ENCODE measurements at places on chromosomes 7 and 10.
A peak's percentile ranks its signal among the peaks of the same experiment; 100 is the strongest.

DNA sequence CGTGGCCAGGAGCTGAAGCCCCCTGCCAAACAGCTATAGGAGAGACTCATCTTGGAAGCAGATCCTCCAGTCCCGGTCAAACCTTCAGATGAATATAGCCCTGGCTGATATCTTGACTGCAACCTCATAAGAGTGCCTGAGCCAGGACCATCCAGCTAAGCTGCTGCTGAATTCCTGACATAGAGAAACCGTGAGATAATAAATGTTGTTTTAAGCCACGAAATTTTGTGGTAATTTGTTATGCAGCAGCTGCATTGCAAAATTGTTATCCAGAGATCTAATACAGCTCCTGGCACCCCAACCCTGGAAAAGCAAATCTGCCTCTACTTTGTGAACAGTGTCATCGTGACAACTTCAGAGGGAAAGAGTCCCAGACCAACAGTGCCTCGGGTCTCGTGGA lies 119.9 kb downstream of the CREB5 start:
- no peak for DNase-seq

DNA sequence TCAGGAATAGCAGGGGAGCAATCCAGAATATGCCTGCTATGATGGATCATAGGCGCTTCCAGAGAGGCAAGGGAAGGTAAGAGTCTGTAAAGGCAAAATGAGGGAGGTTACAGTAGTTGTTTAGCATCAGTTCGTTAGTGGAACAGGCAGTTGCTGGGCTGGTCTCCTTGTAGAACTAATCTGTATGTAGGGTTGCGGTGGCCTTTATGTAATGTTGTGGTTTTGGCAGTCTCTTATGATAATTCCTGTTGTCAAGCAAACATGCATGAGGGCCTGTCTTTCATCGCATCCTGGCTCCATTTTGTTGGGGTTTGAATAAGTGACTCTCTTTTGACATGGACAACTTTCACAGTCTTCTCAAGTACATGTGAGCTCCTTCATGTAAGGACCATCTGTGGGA lies 427.8 kb upstream of the LRGUK start:
- peak; percentile 27 for DNase-seq

DNA sequence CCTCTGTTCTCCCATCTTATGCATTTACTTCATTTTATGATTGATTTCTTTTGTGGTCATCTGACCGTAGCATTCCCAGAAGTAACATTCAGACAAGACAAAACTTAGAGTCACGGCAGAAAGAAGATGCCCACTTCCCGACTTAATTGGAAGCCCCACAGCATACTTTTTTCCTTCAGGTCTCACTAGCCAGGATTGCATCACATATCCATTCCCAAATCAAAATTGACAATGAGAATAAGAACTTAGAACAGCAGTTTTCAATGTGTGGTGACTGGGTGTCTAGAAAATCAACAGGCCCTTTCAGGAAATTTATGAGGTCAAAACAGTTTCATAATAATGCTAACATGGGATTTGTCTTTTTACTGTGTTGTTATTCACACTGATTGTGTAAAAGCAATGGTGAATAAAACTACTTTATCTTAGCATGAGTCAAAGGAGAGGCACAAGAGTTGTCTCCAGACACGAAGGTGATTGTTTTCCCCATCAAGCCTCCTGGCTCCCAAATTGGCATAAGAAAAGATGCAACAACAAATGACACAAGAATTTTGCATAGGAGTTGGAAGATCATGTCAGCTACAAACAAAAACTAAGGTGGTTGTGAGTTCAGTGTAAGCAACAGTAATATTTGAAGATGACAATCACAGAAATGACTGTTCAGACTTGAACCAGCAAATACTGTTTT lies 493.9 kb downstream of the HTR7 start:
- DNase-seq: no peak

- DNase-seq: no peak
Measured at GRCh38 chr10:107418085-107418806, 253.7 kb upstream of the SORCS1 start.

DNA sequence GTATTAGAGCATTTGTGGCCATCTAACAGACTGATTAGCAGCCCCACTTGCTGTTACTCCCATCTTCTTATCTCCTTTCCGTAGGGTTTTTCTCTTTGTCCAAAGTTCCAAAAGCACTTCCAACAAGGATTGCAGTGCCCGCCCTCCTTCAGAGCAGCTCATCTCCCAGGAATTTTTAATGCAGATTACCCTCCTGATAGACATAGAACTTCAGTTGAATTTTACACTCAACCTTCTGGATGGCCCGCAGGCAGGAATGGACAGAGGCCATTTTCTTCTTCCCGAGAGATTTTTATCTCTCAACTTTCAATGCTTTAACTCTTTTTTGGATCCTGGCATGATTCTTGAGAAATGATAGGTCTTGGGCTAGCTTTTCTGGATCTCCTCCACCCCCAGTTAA lies 23.3 kb downstream of the PRKG1 start:
- no peak for DNase-seq

- DNase-seq: peak; percentile 96
Measured at GRCh38 chr10:32149252-32149955, 93.2 kb upstream of the KIF5B start.

DNA sequence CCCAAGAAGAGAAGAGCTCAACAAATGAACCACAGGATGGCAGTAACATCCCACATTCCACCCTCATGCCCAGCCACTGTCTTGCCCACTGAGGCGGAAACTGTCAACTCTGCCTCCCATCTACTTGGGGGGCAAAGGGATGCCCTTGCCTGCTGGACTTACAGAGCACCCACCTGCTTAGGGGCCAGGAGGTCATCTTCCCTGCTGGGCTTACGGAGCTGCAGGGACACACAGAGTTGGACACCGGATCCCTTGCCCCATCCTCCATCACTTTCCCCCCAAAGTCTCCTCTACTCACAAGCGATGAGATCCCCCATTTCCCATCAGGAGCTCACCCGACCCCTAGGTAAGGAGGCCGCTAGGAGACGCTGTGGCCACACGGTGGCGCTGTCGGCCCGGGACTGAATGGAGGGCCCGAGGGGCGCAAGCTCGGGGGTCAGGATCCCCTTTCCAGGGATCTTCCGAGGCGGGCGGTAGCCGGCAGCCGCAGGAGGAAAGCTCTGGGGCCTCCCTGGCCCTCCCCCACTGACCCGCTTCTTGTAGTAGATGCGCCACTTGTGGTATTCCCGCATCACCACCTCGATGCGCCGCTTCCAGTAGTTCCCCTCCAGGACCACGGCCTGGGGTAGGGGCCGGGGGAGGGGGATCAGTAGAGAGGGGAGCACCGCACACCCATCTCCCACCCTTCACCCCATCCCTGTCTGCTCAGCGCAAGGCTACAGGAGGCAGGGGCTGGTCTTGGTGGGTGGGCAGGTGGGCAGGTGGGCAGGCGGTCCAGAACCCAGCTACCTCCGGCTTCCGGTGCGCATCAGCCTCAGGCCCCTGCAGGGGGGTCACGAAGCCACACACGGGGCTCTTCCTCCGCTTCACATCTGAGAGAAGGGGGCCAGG lies 17.3 kb downstream of the MLXIPL start:
- DNase-seq: no peak

GRCh38 chr7:128171342-128171918 lies 69.6 kb upstream of the LEP start:
- DNase-seq: no peak

DNA sequence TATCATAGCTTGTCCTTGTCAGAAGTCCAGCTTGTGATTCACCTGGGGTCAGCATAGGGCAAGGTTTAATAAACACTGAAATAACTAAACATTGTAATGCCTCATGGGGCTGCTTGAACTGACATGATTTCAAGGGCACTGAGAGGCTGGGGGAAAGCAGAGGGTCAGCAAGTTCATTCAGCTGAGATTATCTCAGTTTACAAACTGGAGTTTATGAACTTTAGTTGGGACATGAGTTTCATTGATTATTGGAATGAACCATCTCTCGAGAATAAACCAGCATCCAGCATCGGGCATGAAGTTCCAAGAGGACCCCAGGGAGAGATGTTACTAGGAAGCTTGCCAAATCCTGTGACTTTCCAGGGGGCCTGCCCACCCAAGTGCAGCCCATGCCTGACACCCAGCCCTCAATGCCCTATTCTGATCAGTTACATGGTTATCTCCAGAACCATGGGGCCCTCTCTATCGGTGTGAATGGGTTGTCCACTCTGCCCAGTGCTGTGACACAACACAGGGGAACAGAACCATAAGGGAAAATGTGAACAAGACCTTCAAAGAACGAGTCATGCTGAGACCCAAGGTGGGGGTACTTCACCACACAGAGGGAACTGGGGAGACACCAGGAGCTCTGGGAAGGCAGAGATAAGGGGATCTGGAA lies 7.9 kb upstream of the CYP3A7 start:
- DNase-seq: no peak

DNA sequence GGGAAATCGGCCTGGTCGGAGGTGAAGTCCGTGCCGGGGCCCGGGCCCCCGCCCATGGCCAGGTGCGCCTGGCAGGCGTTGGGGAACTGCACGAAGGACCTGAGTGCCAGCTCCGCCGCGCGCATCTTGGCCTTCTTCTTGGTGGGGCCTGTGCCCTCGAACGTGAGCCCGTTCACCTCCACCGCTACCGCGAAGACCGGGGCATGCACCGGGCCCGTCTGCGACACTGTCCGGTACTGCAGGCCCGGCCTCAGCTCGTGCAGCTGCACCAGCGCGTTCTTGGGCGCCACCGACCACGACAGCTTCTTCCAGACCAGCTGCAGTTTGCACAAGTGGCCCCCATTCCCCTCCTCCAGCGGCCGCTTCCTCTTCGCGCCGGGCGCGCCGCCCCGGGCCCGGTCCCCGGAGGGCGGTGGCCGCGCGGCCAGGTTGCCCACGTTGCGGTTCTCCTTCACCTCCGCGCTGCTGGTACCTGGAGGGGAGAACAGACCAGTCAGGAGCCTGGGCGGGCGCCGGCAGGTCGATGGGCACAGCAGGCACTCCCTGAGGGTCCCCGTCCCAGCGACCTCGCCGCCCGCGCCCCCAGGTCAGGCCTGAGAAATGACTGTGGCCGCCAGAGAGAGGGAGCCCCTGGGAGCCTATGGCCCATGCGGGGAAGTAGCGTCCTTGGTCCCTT lies 307.4 kb downstream of the WDR37 start:
- no peak for DNase-seq
